Left lobe of liver (tissue), 2 donors: ENCODE measurements at places on chromosomes 16 and 17. TPM values are rescaled to one million over a fixed set of nuclear protein-coding genes. Genes with fewer than 3 reads are reported as not detected.

GRCh38 chr16:2511128-2511800 lies 2.5 kb upstream of the ATP6V0C start:
- DNase-seq = peak; percentile 47

DNA sequence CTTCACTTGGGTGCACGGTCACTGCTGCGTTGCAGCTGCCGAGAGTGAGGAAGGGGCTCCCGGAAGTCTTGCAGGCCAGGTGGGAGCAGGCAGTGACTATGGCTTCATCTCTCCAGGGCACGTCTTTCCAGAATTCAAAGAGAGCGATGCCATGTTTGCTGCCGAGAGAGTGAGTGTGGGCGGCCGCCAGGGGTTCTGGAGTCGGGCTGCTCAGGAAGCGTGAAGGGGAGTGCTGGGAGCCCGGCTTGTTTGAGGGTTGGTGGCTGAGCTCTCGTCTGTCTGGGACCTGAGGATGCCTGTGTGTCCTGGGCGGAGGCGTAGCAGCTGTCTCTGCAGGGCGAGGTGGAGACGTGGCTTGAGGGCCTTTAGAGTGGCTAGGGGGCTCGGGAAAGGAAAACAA lies 6.3 kb downstream of the HGS start:
- DNase-seq = no peak

- no peak for DNase-seq
These were observed 1.6 kb downstream of the EIF4A3 start for GRCh38 chr17:80145076-80146075.

DNA sequence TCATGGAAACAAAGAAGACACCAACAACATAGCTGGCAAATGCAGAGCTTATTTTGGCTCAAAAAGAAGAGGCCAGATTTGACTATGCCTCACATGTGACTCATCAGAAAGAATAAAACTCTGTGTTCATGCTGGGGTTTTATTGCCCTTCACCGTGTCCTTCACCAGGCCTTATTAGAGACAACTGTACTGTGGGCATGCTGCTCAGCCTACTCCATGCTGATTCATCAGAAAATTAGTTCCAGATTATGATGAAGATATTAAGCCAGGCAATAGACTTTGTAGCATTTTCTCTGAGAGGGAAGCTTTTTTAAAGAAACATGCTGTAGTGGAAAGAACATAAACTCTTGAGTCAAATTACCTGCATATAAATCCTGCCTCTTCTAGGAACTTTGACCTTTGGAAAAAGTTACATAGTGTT lies 89.8 kb downstream of the CYB561 start:
- no peak for DNase-seq

Gene ARSG
- total RNA-seq = 3.4 TPM

DNA sequence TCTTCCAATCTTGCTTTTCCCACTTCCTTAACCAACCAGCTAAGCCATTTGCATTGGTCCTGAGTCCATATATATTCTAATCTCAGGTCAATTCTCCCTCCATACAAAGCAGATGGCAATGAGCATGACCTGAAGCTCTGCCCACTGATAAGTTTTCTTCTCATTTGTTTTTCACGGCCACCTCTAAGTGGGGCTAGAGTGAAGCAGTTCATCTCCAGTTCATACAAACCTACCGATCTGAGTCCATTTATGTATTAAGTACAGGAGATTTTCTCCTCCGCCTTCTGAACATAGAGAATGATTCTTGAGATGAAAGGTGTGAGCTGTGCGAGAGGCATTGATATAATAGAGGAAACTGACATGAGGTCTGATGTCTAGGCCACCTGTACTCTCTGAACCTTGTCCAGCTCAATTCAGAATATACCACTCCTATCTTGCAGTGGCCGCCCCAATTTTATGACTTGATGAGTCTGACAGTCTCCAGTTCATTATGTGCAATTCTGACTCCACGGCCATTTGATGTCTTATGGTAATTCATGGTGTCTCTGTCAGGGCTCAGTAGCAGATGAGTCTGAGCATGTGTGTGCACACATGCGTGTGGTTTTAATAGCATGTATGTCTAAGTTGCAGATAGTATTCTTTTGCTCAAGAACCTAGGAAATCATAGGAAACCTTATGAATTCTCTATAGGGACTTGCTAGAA lies 329.8 kb downstream of the PMP22 start:
- no peak for DNase-seq

GRCh38 chr16:2770057-2770951 lies 6.8 kb downstream of the ELOB start:
- DNase-seq = no peak

Gene PMFBP1
- total RNA-seq = 0.48 TPM

Gene FOXJ1
- total RNA-seq = 0.08 TPM

- no peak for DNase-seq
These were observed 2.0 kb downstream of the SLC16A11 start for GRCh38 chr17:7041607-7042500.

DNA sequence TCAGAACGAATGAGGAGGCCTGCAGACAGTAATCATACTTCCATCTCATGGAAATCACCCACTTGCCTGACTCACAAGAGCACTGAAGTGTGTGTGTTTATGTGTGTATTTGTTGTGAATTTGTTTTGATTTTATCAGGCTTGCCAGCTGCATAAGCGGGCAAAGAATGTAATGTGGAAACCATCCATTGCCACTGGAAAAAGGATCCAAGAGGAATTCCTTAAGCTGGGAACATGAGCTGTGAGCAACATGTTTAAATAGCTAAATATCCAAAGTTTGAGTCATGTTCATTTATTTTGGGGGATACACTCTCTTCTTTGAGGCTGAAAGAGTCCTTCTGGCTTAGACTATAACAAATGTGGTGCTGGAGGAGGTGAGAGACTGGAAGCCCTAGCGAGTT lies 198.4 kb upstream of the TBX2 start:
- no peak for DNase-seq

DNA sequence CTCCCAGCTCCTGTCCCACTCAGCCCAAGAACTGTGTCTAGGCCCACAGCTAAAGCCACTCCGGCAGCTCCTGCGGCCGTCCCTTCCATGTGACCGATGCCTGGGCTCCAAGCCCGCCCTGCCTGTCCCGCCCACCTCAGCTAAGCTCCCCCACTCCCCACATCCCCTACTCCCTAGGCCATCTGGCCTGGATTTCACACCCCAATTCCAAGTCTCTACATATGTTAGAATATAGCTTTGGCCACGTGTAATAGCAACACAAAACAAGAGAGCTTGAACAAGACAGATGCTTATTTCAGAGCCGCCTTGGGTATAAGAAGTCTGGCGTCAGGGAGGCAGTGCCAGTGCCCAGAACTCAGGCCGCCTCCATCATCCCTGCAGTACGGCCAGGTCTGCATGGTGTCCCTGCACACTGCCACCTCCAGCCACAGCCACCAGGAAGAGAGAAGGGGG lies 30.0 kb upstream of the USP22 start:
- DNase-seq = no peak

- DNase-seq = no peak
These were observed 224.7 kb downstream of the SNX29 start for GRCh38 chr16:12201216-12201615.

Gene ELMO3
- total RNA-seq = 5.2 TPM

DNA sequence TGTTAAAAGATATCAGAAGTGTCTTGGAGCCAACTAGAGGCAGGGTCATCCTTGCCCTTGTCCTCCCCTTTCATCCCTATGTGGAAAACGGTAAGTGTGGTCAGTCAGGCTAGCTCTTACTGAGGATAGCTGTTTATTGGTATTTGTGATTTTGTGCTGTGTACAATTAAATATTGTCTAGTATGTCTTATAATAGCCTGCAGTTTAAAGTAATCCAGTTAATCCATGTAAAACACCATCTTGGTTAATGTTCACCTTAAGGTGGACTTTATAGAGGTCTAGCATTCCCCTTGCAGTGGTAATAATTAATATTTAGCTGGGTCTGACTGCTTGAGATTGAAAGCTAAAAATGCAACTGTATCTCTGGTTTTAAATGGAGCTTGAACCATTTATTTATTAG lies 25.6 kb downstream of the METTL9 start:
- DNase-seq = no peak

Gene CCL4
- 1.2 TPM for total RNA-seq

DNA sequence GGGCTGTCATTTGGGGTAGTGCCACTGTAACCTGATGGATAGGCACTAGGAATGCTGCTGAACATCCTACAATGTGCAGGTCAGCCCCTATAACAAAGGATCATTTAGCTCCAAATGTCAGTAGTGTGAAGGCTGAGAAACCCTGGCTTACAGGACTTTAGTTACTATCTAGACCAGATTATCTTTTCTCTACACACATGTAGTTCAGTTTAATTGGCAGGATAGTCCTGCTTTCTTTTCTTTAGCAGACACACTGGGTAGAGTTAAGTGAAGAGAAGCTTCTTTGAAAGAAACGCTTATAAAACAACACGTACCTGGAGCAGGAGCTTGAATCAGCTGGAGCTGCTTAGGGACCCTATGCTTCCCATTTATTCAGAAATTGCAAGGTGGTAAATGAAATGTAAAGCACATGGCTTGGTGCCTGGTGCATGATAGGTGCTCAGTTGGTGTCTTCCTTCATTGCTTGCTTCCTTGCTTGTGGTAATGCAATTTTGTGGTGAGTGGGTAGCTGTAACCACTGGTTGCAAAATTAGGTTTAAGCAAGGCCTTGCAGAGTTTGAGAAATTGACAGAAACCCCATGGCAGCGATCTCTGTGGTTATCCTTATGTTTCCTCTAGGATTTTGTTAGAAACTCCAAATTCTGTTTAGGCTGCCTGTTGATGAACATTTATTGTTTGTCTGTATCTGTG lies 9.4 kb downstream of the METTL9 start:
- no peak for DNase-seq

- DNase-seq = no peak
These were observed 611 bp downstream of the BANP start for GRCh38 chr16:87951552-87952538.

GRCh38 chr17:79459003-79459655 lies 151.7 kb downstream of the RBFOX3 start:
- no peak for DNase-seq

DNA sequence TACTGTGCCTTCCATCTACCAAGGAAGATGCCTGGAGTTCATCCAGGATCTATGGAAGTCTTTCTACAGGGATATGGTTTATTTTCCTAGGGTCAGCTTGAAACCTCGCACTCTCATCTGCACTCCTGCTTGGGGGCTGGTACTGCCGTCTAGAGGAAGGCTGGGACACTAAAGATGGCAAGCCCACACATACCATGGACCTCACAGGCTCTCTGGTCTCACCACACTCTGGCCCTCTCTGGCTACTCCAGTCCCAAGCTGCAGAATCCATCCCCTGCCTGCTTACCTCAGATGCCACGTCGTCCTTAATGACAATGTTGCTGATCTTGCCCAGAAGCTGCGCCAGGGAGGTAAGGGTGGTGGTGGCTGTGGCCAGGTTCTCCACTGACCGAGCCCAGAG lies 2.1 kb upstream of the UNC119 start:
- no peak for DNase-seq

DNA sequence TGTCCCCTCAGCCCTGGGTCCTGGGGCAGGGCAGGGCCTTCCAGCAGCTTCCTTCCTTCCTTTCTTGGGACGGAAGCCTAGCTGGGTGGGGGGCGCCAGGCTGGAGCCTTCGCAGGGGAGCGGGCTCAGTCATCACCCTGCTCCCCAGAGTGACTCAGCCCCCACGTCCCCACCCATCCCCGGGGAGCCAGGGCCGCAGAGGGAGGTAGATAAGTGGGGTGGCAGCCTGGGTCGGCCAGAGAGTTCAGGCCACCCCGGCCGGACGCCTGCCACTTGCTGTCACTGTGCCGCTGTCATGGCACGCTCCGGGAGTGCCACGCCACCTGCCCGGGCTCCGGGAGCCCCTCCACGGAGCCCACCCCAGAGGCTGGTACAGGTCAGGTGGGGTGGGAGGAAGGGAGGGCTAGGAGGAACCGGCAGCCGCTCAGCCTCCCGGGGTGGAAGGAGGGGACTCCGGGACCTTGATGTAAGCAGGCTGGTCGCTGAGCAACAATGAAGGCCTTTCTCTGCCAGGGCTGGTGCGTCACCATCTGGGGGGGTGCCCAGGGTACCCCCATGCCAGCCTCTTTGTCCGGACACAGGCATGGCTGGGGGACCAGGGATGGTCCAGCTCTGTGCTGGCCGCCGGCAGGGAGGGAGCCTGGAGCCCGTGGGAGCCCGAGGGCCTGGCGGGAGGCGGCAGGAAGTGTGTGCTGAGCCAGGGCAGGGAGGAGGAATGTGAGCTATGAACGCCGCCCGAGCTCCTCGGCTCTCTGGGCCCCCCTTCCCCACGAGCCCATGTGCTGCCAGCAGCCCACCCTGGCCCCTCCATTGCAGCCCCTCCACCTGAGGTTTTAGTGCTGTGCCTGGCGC lies 6.6 kb downstream of the NHERF2 start:
- DNase-seq = no peak

DNA sequence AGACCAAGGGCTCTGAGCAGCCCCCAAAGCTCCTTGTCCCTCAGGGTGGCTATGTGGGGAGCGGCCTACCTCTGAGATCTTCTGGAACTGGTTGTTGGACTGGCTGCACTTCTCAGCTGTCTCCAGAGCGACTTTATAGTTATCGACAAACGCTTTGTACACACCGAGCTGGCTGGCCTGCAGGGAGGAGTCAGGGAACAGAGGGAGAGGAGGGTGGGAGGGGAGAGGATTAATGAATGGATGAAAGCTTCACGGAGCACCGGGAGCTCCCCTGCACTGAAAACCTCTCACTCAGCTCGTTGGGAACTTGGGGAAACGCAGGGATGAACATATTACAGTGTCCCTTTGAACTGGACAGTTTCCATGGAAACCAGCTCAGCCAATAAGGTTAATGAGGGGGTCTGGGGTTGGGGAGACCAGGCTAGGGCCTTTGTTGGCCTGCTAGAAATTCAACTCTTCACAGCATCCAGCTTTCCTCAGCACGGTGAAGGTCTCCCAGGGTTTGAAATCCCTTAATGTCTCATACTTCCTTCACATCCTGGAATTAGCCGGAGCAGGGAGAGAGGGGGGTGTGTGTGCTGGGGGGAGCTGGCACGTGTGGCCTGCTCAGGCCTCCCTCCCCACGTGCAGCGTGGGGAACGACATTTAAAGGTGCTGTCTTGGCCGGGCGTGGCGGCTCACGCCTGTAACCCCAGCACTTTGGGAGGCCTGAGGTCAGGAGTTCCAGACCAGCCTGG lies 86.7 kb downstream of the TIMM22 start:
- DNase-seq = no peak

Gene ZNF469
- total RNA-seq = 0.38 TPM
